ENCODE measurements at places on chromosomes 3 and 15.

- no peak for DNase-seq
Measured at GRCh38 chr15:69090197-69090948, 70.1 kb upstream of the GLCE start.

- DNase-seq = no peak
Measured at GRCh38 chr3:64176461-64176996, 48.7 kb downstream of the PRICKLE2 start.

- DNase-seq = peak; percentile 9
Measured at GRCh38 chr3:31922962-31923361, 58.1 kb downstream of the OSBPL10 start.

DNA sequence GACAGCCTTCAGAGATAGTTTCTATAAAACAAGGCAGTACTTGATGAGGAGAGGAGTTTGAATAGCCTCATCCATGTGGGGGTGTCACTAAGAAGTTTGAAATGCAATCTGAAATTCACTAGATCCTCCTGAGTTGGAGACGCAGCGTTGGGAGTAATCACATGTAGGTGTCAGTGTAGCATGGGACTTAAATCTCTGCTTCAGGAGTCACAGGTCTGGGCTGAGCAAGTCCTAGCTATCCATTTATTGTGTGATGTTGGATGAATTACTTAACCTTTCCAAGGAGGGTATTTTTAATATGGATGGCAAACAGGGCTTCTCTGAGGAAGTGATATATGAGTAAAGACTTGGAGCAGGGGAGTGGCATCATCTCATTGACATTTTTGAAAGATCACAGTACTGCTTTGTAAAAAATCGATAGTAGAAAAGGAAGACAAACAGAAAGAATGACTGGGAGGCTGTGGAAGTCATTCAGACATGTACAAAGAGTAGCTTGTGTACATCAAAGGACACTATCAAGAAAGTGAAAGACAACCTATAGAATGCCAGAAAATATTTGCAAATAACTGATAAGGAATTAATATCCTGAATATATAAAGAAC lies 17.1 kb downstream of the CP start:
- DNase-seq = no peak

DNA sequence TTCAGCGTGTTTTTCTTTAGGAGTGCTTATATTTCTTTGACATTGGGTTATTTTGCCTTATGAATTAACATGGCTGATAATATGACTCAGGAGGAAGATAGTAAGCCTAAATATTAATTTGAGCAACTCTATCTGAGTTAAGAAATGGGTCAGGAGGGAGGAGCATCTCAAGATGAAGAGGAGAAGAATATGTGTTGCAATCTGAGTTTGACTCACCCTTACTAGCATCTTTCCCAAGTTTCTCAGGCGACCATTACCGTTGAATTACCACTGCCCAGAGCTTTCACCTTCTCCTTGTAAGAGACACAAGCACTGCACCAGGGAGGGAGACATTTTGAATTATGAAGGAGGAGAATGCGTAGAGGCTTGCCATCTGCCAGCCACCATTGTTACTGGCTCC lies 138.3 kb upstream of the MYRIP start:
- no peak for DNase-seq

DNA sequence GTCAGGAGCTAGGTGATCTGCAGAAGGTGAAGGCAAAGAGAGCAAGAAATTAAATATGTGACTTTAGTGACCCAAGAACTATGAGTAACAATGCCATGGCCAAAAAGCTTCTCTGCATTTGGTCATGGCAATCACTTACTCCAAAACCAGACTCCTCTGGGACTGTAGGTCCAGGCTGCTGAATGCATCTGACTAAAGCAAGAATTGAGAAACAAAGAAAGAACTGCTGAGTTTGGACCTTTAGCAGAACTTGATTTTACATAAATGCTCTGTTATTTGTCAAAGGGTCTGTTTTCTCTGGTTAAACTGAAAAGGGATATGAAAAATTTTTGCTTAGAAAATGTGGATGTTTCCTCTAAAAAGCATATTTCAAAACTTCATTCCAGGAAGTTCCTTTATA lies 1102.2 kb downstream of the IGSF11 start:
- no peak for DNase-seq

DNA sequence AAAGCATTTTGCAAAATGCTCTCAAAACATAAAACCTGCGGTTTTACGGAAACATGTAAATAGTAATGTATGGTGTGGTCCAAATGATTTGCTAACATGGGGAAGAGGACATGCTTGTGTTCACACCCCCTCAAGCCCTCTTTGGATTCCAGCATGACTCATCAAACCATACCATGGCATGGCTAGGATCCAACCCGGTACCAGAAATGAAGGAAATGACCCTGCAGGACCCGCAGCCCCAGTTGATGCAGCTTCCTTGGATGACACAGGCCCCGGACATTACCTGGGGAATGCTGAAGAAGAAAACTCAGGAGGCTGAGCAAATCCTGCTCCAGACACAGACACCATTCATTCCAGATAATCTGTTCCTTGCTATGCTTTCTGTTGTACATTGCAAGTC lies 222.9 kb downstream of the DTWD1 start:
- DNase-seq = no peak

DNA sequence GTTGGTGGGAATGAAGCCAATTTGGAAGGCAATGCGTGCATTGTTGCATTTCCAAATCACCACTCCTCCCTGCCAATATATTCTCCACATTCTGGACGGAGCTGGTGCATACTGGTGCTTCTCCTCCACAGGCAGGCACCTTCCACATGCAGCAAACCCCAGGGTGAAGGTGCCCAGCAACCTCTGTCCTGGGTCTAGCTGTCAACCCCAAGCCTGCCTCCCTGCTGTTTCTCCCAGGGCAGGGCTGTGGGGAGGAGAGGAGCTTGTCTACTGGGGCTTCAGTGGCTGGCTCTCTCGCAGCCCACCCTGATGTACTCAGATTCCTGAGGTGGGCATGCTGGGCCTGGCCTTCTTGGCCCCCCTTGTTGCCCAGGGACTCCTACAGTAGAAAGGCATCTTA lies 20.1 kb downstream of the GASK1A start:
- DNase-seq = no peak

GRCh38 chr15:43153269-43153668 lies 19.9 kb downstream of the TMEM62 start:
- no peak for DNase-seq

DNA sequence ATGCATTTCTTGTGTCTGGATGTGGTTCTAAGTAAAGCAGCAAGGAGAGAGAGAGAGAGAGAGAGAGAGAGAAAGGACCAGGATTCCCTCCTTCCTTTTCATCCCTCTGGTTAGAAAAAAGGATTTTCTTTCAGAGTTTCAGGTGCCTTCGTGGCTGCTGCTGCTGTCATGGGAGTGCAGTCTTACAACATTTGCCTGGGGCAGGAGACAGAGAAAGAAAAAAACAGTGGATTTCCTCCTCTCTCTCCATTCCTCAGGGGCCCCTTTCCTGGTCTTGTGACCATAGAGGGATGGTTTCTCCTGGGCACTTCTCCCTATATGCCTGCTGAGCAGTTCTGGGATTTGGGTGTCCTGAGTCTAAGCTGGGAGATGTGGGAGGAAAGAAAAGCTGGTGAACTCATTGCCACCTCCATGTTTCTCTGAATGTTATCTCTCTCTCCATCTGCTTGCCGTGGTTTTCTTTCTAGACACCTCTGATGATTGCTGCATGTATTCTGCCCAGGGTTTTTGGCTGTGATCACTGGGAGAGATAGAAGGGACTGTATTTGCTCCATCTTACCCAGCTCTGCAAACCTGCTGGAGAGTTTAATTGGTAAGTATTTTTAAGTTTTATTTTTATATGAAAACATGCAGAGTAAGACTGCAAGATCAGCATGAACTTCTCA lies 142.4 kb upstream of the RGMA start:
- DNase-seq = no peak

DNA sequence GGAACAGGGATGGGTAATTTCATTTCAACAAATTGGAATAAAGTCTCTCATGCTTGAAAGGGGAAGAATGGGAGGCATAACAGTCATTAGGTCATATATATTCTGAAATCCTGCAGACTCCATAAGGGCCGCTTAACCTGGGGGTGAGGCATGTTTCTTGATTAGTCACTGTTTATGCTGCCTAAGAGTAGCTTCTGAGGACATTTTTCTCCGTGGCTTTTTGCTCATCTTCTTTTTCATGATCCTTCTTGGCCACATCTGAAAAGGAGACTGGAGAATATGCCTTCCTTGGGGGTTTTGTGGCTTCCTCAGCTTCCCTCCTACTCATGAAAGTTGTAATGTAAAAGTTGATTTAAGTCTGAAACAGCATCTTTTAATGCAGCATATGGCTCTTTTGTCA lies 20.0 kb upstream of the CFAP20DC start:
- no peak for DNase-seq

GRCh38 chr3:17800232-17800631 lies 57.8 kb upstream of the TBC1D5 start:
- DNase-seq = no peak

- DNase-seq = no peak
Measured at GRCh38 chr3:47250309-47251060, 32.1 kb downstream of the KIF9 start.

GRCh38 chr15:35115155-35115725 lies 30.1 kb upstream of the NANOGP8 start:
- DNase-seq = no peak

DNA sequence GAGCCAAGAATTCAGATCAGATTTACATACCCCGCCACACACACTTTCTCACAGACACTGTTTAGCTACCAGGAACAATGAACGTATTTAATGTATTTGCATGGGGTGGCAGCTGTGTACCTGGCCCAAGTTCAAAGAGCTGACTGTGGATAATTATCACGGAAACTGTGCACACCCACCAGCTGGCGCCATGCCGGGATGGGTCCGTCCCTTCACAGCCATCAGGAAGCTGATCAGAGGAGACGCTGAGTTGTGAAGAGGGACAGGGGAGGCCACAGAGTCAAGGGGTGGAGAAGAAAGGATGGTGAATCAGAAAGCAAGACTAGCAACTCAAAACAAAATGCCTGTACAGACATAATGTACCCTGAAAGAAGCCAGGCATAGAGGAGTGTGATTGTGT lies 13.1 kb upstream of the PLA2G4D start:
- peak; percentile 47 for DNase-seq

DNA sequence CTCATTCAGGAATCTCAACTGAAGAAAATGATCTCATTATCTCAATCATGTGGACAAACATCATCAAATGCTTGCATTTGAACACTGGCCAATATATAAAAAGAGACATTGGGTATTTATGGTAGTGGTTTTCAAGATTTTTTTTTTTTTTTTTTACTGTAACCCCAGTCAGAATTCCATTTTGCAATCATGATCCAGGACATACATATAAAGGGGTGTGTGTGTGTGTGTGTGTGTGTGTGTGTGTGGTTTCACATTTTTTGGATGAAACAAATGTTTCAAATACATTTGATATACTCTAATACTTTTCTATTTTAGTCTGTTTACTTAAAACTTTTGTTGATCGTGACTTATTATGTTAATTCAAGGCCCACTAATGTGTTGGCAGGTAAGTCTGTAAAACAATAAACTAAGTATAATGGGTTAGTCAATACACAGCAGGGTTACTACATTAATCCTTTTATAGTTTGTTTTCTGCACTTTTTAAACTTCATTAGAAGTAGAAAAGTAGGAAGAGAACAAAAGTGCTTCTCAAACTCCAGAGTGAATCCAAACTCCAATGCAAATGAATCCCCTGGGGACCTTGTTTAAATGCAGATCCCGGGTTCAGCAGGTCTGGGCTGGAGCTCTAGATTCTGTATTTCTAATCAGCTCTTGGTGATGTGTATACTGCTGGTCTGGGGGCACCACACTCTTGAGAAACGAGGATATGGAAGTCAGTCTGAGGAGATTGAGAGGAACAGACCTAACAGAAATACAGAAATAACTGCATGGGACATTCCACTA lies 17.6 kb downstream of the THRB start:
- no peak for DNase-seq
